LoVo (cell line): ENCODE measurements at places on chromosomes 1 and 21.

- DNase-seq: no peak
Observed at GRCh38 chr1:150234309-150234565, 1.7 kb downstream of the ANP32E start.

DNA sequence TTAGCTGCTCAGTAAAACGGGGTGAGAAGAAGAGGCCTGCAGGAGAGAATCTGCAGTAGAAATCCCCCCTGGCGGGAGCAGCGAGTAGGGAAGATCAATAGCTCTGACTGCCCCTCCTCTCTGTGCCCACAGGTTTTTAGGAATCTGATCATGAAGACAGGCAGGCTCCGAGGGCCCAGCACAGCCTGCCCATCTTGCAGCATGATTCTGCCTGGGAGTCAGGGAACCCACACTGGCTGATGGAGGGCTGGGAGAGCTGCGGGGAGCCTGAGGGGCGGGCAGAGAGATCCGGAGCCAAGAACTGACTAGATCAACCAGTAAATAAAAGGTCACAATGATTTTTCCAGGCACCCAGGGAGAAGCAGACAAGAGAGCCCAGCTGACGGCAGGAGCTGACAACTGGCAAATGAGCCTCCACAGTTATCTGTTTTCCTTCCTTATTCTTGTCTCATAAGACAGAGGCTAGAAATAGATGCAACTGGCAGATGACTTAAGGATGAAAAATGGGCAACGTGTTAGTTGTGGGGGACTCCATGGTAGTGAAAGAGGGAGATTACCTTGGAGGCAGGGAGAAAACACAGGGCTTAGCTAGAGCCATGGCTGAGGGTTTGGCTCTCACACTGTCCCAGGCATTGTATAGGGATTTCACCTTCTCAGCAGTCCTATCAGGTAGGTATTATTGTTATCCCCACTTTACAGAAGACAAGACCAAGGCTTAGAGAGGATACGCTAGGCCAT, 116.2 kb downstream of the PLXNA2 start:
- DNase-seq: no peak

DNA sequence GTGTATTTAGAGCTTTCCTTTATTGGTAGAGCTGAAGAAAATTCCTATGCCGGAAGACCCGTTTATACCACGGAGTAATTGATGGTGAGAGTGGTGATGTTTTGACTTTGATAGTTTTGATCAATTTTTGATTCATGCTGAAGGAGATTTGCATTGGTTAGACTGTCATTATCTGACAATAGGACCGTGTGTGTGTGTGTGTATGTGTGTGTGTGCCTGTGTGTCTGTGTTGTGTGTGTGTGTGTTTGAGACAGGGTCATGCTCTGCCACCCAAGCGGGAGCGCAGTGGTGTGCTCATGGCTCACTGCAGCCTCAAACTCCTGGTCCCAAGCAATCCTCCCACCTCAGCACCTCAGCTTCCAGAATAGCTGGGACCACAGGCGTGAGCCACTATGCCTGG, 9.6 kb downstream of the FMN2 start:
- DNase-seq: no peak

DNA sequence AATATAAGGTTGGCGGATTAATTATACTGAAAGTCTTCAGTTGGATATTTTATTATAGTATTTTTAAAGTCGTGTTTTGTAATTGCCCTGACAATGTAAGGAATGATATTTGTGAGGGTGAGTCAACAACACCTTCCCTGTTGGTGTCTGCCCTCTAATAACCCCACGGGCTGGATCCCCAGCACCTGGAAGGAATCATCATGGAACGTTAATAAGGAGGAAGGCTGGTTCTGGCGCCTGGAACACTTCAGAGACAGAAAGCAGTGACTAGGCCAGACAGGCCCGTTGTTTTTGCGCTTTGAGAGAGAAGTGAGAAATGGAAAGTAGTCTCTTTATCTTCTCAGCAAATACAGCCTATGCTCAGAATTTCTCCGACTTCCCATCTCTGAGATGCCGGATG, 31.6 kb downstream of the TEX35 start:
- no peak for DNase-seq

GRCh38 chr1:2496746-2497145, 20.7 kb downstream of the PLCH2 start:
- DNase-seq: no peak

- no peak for DNase-seq
Observed at GRCh38 chr1:232686346-232686745, 56.4 kb upstream of the SIPA1L2 start.

DNA sequence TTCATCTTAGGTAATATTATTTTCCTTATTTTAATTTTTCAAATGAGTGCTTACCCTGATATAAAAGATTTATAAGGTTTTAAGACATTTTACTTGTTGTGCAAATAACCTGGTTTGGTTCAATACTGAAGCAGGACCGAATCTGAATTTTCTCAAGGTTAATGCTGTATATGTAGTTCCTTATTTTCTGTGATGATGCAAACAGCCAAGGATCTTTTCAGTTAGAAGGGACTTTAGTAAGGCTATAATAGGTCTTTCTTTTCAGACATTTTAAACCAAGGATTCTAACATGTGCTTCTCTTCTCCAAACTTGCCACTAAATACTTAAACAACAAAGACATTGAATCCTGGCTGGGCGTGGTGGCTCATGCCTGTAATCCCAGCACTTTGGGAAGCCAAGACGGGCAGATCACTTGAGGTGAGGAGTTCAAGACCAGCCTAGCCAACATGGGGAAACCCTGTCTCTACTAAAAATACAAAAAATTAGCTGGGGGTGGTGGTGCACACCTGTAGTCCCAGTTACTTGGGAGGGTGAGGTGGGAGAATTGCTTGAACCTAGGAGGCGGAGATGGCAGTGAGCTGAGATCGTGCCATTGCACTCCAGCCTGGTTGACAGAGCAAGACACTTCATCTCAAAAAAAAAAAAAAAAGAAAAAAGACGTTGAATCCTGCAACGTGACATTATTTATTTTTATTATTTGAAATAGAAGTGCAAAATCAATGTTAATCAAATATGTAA, 3.2 kb upstream of the ARPC5 start:
- DNase-seq: no peak

DNA sequence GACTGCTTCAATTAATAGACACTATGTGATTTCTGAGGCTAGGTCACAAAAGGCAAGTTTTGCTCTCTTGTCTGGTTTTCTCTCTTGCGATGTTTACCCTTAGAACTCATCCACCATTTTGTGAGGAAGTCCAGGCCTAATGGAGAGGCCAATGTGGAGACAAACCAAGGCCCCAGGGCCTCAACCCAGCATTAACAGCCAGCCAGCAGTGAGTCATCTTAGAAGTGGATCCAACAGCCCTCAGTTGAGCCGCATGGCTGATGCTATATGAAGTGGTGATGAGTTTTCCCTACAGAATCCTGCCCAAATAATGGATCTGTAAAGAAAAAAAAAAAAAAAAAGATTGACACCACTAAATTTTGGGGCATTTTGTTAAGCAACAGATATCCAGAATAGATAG, 95.1 kb downstream of the DNTTIP2 start:
- no peak for DNase-seq

- no peak for DNase-seq
Observed at GRCh38 chr1:217402301-217402700, 228.6 kb downstream of the GPATCH2 start.

- no peak for DNase-seq
Observed at GRCh38 chr1:1630965-1631781, 800 bp upstream of the MMP23B start.

DNA sequence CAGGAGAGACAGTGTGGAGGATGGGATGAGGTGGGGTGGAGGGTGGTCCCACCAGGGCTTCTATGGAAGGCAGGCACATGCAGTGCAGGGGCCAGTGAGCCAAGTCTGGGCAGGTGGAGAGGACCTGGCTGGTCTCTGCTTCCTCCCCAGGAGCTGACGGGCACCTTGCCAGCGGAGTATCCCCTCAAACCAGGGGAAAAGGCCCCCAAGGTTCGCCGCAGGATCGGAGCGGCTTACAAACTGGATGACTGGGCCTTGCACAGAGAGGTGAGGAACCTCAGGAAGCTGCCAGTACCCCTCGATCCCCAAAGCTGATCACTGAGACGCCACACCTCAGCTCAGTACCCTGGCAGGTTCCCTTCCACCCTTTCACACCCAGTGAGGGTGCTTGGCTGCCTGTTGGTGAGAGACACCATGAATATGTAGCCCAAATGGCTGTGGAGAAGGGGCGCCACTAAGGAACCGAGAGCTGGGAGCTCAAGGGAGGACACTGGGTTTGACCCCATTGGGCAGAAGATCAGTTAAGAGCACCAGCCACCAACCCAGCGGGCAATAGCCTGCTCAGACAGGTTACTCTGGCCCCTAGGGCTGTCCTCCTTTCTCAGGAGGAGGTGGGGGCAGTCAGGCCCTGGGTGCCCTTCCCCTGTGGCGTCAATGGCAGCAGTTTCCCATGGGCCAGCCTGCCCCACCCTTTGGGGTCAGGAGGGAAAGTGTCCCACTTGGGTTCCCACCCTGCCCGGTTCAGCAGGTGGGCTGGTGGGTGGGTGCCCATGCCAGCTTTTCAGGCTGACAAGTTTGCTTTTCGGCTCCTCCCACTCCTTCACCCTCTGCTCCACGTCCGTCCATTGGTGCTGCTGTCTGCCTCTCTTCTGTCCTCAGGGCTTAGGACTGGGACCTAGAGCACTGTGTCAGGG, 5.5 kb downstream of the INAVA start:
- DNase-seq: no peak

DNA sequence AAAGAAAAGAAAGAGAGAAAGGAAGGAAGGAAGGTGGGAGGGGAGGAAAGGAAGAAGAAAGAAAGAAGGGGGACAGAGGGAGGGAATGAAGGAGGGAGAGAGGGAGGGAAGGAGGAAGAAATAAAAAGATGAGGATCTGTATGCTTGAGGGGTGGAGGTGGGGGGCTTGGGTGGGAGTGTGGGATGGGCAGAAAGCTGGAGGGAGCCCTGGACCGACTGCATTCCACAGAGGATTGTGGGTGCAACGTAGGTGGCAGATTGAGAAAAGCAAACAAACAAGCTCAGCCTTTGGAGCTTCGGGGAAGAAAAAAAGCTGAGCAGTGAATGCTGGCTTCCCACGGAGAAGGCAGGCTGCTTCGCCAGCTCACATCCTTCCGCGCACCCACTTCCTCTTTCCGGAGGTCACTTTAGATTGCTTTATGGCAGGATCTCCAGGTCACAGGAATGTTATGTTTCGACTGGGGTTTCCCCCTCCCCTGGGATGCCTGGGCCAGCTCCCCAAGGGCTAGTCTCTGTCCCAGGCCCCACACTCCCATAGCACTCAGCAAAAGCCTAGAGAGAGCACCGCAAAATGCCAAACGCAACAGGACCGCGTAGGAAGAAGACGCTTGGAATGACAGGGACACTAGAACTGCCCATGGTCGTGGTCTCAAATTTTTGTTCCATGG, 20.7 kb upstream of the LGALS8 start:
- peak; percentile 86 for DNase-seq

- no peak for DNase-seq
Observed at GRCh38 chr1:210074904-210075303, 136.9 kb downstream of the SYT14 start.

GRCh38 chr1:148290881-148291280, 138.8 kb upstream of the NBPF11 start:
- DNase-seq: no peak

DNA sequence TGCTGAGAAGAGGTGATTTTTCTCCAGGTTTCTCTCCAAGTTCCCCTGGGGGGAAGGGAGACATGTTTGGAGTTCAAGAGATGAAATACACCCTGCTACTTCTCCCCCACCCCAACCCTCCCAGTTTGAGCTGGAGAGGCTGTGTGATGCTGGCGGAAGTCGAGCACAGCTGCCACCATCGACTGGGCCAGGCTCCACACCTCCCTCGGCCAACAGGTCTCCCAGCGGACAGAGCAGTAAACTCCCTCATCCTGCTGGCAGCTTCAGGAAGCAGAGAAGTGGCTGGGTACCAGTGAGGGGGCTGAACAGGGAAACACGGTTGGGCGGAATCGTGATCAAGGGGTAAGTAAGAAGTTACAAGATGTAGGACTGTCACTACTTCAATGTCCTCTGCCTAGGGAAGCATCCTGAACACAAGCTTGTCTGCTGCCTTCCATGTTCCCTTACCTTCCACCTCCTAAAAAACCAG, 6.6 kb upstream of the NHLH1 start:
- no peak for DNase-seq

- DNase-seq: no peak
Observed at GRCh38 chr1:113540335-113540734, 150.0 kb downstream of the MAGI3 start.

GRCh38 chr1:223712194-223712849, at the start of gene CAPN2:
TSS of gene CAPN2 (plus strand) at chr1:223712539. CDS start at chr1:223712641, 102 bp downstream.
- peak; percentile 89 for DNase-seq

DNA sequence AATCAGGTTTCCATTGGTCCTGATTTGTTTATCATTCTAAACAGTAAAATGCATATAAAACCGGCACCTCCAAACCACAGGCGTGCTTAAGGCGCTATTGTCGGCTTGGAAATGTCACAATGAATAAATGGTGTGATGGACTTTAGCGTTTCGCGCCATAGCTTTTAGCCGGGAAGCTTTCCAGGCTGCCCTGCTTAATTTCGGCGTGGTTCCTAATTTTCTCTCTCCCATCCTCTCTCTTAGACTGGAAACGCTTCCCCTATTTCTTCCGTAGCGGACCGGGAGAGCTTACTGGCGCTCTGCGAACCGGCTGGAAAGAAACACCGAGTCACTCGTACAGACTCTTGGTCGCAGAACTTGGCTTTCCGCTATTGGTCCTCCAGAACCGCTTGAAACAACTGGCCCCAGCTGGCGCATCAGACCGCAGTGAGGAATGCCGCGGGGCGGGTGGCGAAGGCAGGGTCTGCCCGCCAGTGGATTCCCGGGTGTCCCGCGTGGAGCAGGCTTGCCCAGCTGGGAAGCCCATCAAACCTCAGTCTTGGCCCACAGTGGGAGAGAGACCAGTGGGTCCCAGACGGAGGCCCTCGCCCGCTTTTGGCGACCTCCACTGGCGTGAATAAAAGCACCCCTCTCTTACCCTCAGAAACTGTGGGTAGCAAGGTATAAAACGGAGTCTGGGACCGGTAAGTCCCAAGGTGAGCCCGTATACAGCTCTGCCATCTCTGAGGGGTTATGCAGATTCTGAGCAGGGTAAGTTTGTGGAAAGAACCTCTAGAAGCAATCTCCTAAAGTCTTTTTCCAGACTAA, 4.0 kb upstream of the LHX8 start:
- no peak for DNase-seq

DNA sequence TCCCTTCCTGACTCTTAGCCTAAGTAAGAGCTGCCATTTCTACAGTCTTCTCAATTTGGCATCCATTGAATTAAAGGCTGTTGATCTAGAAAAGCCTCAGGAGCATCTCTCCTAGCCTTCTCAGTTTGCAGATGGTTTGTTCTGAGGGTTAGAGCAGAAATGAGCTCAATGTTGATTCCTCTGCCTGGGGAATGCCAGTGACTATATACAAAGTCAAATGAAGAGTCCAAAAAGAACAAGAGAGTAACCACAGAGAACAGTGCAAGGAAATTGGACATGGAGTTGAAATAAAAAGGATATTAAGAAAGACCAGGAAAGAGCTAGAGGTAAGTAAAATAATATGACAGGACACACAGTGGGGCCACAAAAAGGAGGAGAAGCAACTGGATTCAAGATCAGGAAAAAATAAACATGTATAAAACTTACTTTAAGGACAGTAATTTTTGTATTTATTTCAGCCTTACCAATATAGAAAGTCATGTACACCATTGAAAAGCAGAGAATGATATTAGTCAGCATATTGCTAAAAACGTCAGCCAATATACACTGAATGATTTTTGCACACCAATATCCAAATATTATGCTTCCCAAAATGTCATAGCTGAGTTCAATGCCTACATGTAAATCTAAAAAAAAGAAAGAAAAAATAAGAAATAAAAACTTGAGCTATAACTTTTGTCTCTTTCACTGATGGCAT, 21.3 kb downstream of the SLC9C2 start:
- no peak for DNase-seq

GRCh38 chr1:223102797-223103533, 40.1 kb downstream of the TLR5 start:
- no peak for DNase-seq

- DNase-seq: no peak
Observed at GRCh38 chr1:191561276-191561675, 597.0 kb upstream of the RGS18 start.
